ENCODE measurements at places on chromosomes 5 and 9.

DNA sequence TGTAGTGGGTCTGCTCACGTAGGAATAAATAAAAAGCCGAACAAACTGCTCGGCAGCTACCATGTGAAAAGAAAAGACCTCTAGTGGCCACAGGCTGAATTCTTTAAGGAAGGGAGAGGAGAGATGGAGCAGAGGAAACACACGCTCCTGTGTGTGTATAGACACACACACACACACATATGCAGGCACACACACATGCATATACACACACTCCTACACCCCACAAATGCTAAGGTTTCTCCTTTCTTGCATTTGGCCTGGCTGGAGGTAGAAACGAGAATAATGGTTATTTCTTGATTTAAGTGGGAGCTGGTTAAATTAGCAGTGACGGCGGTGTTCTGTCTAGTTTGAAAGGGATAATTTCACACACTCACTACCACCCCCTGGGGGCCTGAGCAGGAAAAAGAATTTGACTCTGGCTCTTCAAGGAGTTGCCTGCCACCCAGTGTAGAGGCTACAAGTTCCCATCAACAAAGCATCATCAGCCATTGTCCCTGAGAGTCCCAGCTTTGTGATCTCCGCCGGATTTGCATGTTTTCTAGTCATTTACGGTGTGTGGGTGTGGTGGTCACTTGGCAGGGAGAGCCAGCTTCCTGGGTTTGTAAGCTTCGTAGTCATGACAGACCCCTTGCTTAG is at the start of gene INSYN2B:
TSS of gene INSYN2B (minus strand) at position 78 of the 636 bp plus-strand sequence. CDS start 96,597 bp downstream, outside the sequence.
- no peak for DNase-seq

GRCh38 chr5:128674837-128675446 is 136.9 kb upstream of the FBN2 start:
- DNase-seq: no peak

DNA sequence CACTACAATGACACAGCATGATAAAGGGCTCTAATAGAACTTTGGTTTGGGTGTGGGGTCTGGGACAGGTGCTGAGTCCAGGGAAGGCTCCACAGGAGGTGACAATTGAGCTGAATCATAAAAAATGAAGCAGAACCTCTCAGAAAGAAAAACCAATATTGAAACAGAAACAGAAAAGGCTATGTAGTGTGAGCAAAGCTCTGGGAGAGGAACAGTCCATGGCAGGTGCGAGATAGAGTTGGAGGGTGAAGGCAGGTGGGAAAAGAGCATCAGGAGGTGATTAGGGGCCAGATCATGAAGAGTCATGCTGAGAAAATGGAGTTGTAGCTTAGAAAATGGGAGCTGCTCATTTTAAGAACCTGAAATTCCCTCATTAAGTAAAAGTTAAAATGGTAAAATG is 164.9 kb downstream of the KCTD16 start:
- no peak for DNase-seq

DNA sequence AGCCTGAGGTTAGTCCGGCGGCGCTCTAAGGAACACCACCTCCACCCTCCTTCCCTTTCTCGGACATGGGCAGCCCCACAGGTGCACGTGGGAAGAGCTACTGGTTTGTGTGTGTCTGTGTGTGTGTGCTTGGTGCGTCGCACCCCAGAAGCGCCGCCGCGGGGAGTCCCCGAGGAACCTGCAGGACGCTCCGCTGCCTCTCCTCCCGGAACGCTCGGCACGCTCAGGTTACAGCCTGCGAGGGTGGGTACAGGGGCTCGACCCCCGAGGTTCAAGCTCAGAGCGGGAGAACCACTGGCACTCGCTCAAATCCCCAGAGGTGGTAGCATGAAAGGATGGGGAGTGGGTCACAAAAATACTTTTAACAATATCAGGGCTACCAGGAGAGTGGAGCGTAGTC is 2.0 kb downstream of the ASTN2 start:
- DNase-seq: no peak

DNA sequence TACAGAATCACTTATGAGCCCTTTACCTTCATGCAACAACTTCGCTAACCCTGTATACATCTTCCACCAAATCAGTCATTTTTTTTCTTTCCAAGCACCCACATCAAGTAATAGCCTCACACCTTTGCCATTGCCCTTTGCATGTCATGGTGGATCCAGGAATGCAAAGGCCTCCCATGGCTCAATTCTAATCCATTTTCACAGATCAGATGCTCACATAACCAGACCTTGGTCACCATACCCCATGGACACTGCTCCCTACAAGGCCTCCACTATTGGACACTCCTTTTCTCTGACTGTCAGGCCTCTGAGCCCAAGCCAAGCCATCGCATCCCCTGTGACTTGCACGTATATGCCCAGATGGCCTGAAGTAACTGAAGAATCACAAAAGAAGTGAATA is 179.5 kb downstream of the RASEF start:
- no peak for DNase-seq

GRCh38 chr9:38244971-38245370 is 147.5 kb upstream of the ALDH1B1 start:
- DNase-seq: no peak

GRCh38 chr5:136427426-136427825 is 62.1 kb upstream of the TRPC7 start:
- no peak for DNase-seq

DNA sequence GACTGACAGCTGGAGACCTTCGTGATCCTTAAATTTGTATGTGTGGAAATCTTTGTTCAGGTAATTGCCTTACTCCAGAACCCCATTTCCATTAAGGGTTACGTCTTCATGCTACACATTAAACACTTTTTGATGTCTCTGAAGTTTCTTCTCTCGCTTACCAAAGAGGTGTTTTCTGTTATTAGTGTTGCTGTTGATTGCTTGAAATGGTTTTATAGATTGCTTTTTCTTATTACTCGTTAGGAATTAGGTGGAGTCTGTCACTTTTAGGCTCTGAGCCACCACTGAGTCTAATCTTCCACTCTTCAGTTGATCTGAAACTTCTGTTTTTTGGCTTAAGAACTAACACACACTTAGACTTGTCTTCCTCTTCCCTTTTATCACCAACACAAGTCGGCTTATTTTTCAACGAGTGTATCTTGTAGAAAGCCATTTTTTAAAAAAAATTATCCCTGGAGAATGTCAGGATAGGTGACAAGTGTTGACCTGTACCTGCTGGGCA is 62.2 kb upstream of the PPARGC1B start:
- no peak for DNase-seq

DNA sequence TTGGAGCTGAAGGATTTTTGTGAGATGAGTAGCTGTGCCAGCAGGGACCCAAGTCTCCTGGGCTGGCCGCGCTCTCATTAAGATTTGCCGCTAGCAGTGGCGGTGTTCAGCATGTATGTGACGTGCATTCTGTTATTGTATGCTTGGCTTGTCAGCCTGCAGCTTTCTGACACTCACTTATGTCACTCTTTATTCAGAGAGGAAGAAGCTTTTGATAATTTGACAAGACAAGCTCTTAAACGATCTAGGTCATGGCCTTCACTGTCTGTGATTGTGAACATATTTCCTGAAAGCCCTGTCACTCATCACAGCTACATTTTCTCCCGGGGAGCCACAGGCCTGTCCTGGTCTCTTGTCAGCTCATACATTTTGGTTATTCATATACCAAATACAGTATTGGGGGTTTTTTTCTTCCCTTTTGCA is 98.2 kb upstream of the GRHPR start:
- DNase-seq: no peak

- no peak for DNase-seq
These were observed 66.8 kb upstream of the IL17B start for GRCh38 chr5:149445739-149446369.

GRCh38 chr9:78028926-78029325 is 2.7 kb downstream of the GNAQ start:
- DNase-seq: no peak

GRCh38 chr9:93750045-93750444 is 173.7 kb downstream of the PHF2 start:
- no peak for DNase-seq

DNA sequence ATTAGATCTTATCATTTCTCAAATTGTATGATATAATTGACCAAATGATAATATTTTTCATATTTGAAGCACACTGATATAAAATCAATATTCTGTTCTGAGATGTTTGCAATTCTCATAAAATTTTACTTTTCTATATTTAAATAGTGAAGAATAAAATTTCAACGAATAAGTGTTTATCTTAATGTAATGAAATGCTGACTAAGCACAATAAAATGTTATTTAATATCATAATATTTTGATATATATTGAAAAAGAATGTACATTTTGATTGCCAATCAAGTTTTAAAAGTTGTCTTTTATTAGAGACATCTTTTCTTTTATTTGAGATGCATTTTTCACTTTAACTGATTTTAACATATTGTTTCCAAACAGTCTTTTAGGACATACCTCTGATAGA is 416.1 kb downstream of the TAF11L14 start:
- DNase-seq: no peak

- no peak for DNase-seq
These were observed 130.3 kb downstream of the RGS3 start for GRCh38 chr9:113593682-113594281.

DNA sequence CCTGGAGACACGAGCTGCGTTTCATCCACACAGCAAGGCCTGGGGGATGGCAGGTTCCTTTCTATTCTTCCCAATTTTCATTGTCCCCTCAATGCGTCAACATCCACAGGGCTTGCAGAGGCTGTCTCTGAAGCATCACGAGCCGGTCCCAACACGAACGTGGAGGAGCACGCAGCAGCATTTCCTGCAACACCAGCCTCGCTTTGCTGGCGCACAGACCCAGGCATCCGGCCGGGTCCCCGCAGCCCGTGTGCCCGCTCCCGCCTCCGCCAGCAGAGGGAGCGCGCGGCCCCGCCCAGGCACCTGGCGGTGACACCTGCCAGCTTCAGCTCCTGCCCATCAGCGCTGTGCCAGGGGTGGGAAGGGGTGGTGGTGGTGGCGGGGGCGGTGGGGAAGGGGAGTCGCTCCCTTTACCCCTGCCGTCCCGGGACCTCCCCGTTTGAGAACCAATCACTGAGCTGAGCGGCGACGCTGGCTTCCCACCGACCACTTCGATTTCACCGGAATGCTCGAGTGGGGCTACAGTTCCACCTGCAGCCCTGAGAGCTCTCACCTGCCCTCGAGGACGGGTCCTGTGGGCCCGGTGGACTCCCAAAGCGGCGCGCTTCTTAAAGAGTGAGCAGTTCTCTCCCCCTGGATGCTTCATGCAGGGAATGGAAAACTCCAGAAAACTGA is 464.5 kb downstream of the ICE1 start:
- DNase-seq: no peak

- no peak for DNase-seq
These were observed 345.0 kb downstream of the TLE1 start for GRCh38 chr9:81344366-81344765.

GRCh38 chr5:80275347-80275746 is 19.5 kb upstream of the SERINC5 start:
- no peak for DNase-seq

DNA sequence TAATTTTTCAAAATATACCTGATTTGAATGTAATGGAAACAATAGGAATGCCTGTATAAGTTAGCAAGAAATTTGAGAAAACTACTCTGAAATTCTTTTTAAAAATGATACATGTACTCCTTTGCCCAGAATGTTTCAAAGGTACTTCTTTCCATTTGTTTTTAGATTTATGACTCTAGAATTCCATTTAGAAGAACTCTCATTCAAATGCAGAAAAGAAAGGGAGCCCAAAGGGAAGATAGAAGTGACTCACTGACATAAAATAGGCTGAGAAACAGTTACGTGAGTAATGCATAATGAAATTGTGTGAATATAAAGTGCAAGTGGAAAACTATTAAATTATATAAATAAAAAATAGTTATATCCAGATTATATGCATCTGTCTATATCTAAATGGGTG is 926.3 kb downstream of the TAF11L14 start:
- no peak for DNase-seq

DNA sequence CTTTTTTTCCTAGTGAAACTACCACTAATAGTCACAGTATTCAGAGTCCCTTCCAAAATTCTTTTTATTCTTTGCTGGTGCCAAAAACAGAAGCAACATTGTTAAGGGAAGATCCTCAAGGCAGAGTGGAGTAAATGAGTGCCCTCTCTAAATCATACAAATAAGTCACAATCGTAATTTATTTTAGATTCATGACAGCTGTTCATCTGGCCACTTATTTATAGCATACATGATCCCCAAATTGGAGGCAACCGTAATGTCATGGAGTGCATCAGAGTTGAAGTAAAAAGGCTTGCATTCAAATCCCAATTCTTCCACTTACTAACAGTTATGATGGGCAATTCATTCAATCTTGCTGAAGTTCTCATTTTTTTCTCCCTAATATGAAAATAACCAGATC is 33.4 kb downstream of the POLK start:
- DNase-seq: no peak

GRCh38 chr9:32378993-32379729 is 5.3 kb upstream of the ACO1 start:
- DNase-seq: peak; percentile 7

- DNase-seq: no peak
These were observed 31.7 kb upstream of the GRHPR start for GRCh38 chr9:37390759-37391158.

DNA sequence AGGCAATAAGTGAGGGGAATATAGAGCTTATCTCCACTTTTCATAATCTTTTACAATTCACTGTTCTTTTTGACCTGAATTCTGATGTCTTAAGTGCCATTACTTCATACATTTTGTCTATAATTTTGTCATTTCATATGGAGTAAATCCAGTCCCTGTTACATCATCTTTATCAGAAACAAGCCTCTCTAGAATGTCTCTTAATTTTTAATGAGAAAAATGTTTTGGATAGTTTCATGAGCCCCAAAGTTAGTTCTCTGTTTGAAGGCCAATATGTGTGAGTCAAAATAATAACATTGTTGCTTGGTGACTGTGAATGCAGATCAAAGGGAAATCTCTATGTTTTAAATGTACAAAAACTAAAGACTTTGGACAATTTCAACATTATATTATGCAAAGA is 329.6 kb upstream of the ARRDC3 start:
- DNase-seq: no peak

DNA sequence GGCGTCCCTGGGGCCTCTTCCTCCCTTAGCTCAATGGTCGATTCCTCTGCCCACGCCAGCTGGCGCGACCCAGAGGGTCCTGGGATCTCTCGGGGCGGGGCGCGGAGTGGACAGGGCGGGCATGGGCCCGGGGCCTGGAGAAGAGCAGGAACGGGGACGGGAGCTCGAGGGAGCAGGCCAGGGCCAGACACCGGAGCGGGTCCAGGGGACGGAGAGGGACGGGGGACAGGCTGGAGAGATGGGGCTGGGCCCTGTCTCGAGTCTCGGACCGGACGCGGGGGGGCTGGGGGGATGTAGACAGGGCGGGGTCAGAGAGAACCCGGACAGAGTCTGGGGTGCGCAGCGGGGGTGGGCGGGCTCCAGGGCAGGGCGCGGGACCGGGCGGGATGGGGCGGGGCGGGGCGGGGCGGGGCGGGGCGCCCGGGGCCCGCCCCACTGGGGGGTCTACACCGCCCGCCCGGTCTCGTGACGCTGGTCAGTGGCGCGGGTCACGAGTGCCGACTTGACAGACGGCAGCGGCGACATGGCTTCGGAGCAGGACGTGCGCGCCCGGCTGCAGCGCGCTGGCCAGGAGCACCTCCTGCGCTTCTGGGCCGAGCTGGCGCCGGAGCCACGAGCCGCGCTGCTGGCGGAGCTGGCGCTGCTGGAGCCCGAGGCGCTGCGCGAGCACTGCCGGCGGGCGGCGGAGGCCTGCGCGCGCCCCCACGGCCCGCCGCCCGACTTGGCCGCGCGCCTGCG is at the start of gene UAP1L1:
TSS of gene UAP1L1 (plus strand) at position 508 of the 738 bp plus-strand sequence. CDS start at position 524, 16 bp downstream.
- DNase-seq: peak; percentile 19

GRCh38 chr5:171593401-171593800 is 174.0 kb downstream of the FGF18 start:
- no peak for DNase-seq
